ENCODE measurements at places on chromosomes 1 and 21.

DNA sequence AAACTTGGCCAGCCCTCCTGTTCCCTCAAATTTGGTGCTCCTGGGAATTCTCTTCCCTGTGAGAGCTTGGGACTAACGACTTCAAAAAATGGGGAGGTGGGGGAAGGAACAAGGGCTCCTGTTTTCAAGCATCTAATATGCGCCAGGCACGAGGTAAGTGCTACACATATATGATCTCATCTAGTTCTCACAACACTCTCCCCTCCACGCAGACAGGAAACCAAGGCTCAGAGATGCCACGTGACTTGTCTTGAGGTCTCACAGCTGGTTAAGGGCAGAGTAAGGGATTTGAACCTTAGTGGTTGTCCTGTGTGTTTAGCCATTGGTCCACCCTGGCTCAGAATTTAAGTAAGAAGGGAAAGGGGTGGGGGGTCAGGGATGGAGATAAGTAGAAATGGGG lies 125.9 kb downstream of the DMRTB1 start:
- no peak for DNase-seq

DNA sequence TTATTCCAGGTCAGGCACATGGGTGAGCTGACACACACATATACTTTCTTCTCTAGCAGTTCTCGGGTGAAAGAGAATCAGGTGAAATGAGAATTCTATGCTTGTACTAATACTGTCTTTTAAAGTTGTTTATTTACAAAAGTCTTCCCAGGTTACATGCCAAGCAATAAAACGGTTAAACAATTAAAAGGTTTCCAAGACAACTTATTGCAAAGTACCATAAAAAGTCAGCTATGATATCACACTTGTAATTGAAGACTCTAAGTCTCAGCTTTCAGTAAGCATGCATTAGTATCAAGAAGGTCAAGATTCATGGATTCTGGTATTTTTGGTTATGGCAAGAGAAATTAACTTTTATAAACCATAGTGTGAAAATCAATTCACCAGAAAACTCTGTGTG lies 171.4 kb downstream of the PDE4B start:
- DNase-seq = no peak

DNA sequence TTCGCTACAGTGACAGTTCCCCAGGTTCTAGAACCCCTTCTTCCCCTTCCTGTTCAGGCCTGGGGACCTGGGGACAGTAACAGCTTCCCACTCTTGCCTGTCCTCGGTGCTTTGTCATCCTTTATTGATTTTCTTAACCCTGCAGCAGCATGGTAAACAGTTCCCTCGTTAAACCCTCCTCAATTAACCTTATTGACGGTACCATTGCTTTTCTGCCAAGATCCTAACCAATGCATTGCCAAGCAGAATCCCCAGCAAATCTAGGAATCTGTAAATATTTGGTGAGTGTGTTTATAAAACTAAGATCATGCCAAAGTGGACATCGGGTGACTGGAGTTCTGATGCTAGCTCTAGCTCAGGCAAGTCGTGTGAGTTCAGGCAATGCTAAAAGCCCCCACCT lies 99.6 kb upstream of the KAZN start:
- no peak for DNase-seq

- DNase-seq = peak; percentile 47
Measured at GRCh38 chr1:57319165-57319564, 104.7 kb downstream of the DAB1 start.

GRCh38 chr1:24254783-24255182 lies 64.4 kb upstream of the GRHL3 start:
- no peak for DNase-seq

- DNase-seq = no peak
Measured at GRCh38 chr21:42343556-42343955, 7.2 kb downstream of the TFF2 start.

DNA sequence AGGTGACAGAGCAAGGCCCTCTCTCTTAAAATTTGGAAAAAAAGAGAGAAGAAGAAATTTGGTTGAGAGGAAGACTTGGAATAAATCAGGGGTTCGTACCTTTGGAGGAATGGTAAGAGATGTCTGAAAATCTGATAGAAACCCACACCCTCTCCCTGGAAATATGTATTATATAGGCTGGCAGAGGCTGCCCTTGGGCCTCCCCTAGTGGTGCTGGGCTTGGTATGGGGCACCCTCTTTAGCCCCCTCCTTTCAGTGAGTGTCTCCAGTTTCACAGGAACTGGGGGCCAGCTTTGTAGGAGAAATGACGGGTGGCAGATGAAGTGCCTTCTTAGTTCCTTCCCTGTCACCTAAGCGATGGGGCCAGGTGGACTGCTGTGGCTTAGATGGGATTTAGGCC lies 82.9 kb upstream of the SLC2A1 start:
- DNase-seq = no peak

- no peak for DNase-seq
Measured at GRCh38 chr1:246544001-246544400, 22.1 kb downstream of the TFB2M start.

DNA sequence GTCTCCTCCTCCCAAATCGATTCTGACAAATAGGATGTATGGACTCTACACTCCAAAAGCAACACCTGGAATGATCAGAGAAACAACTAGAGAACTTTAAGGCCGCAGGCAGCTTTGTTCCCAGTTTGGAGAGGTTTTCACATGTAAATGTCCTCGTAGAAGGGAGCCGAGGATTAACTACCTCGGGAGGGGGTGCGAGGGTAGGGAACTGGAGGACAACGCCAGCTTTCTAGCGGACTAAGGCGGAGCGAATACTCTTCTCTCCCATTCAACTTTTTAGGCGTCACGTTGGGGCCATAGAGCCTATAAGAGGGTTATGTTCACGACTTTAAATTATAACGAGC lies 1.2 kb downstream of the SCAF4 start:
- peak; percentile 25 for DNase-seq

DNA sequence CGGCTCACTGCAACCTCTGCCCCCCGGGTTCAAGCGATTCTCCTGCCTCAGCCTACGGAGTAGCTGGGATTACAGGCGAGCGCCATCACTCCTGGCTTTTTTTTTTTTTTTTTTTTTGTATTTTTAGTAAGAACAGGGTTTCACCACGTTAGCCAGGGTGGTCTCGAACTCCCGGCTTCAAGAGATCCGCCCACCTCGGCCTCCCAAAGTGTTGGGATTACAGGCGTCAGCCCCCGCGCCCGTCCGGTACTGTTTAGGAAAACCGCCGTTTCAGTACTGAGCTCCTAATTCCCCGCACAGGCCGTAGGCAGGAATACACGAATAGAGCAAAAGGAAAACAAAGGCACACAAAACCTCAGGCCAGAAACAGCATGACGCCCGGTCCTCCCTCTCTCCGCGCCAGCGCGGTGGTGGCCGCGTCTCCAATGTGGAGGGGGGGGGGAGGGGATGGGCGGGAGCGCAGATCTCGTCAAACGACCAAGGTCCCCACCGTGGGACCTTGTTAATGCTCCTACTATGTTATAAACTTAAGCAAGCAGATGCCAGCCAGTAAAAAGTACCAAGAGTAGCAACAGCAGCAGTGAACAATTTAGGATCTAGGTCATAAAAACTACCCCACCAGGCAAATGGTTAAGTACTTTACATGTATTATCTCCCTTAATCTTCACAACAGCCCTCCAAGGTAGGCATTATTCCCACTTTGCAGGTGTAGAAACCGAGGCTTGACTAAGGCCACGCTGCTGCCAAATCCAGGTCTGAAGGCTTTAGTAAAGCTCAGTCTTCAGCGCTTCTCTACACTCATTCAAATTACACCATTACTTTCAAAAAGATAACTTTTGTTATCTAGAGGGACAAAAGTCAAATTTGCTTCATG lies 648 bp upstream of the ADAR start:
- peak; percentile 65 for DNase-seq

DNA sequence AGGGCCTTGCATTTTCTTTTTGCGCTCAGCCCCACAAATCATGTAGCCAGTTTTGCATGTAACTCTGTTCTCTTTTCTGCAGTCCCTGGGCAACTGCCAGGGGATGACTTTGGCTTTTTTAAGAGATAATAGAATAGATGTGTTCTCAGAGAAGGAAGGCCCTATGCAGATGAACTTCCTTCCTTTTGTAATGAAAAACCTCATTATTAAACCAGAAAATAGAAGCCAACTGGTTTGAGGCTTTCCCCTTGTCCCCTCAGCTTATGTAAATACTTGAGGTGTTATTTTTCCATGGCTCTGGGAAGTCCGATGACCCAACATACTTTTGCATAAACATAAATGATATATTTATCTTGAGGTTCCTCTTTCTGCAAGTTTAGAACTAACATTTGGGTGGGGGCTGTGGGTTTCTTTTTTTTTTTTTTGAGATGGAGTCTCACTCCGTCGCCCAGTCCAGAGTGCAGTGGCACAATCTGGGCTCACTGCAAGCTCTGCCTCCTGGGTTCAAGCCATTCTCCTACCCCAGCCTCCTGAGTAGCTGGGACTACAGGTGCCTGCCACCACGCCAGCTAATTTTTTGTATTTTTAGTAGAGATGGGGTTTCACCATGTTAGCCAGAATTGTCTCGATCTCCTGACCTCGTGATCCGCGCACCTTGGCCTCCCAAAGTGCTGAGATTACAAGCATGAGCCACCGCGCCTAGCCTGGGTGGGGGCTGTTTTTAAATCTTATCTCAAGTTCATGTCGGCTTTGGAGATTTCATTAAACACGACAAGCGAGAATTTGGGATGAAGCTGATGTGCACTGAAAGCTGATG lies 14.4 kb upstream of the FCRL5 start:
- no peak for DNase-seq

GRCh38 chr1:34379911-34380310 lies 203.2 kb downstream of the C1orf94 start:
- no peak for DNase-seq

GRCh38 chr1:105608713-105609112 lies 1447.8 kb upstream of the PRMT6 start:
- DNase-seq = no peak

- DNase-seq = peak; percentile 44
Measured at GRCh38 chr1:150464422-150464826, 22.8 kb upstream of the TARS2 start.

DNA sequence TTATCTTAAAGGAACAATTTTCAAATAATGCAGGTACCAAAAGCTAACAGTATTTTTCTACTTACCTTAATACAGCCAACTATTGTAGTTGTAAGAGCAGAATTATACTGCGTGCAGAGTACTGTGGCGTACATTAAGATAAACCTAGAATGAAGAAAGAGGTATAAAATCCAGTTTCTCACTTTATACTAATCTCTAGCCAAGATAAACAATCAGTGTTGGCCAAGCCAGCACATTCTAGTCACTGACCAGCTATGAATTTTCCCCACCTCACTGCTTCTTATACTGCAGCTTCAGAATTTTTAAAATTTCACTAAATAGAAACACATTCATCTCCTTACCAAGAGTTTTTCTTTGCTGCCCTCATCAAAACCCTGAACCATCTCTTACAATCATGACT lies 33.6 kb downstream of the SLC35D1 start:
- DNase-seq = peak; percentile 15

DNA sequence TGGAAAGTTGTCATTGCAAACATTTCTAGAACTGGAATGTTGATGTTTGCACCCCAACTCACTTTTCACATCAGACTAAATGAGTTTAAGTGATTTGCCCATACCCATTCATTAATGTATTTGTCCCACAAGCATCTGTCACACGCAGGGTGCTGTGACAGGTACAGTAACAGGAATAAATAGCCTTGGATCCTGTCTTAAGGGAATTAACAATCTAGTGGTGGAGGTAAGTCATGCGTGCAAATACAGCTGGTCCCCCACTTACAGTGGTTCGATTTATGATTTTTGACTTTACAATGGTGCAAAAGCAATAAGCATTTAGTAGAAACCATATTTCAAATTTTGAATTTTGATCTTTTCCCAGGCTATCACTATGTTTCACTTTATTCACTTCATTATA lies 17.5 kb upstream of the PRDM2 start:
- no peak for DNase-seq

- no peak for DNase-seq
Measured at GRCh38 chr1:163836481-163836880, 514.7 kb downstream of the NUF2 start.

DNA sequence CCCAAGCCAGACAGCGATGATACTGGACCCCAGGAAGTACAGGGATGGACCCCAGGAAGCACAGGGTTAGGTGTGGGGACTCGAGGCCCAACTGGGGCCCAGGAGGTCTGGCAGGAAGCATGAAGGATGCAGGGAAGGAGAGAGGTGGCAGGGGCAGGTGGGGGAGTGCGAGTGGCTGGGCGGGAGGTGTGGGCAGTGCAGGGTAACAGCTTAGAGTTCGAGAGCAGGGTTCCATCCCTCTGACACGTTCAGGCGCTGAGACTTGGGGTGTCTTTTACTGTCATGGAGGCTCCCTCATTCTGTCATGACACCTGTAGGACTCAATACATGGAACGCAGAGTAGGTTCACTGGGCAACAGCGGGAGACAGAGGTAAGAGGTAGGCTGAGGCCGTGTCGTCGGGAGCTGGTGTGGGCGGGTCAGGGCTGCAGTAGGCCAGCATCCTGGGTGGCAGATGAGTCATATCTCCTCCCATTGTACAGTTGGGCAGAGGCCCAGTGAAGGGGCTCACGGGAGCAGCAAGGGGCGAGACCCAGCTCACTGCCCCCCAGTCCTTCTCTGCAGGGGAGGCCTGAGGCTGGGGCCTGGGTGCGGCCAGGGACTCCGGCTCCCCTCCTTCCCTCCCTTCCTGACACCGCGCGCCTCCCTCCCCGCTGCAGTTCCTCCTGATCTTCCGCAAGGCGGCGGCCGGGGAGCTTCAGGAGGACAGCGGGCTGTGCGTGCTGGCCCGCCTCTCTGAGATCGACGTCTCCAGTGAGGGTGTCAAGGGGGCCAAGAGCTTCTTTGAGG lies 11.6 kb upstream of the CTRC start:
- DNase-seq = peak; percentile 73

GRCh38 chr1:200072636-200073285 lies 45.3 kb downstream of the NR5A2 start:
- no peak for DNase-seq

Data from Daoy (cell line).